ENCODE measurements at places on chromosomes 16 and 17. TPM values are rescaled to one million over a fixed set of nuclear protein-coding genes. Genes with fewer than 3 reads are reported as not detected.

- H3K4me3 ChIP-seq, result no peak overlapping the region
- peak overlapping the region; percentile 56 for H3K27ac ChIP-seq
- H3K27me3 ChIP-seq, result no peaks in the 10 kb centered on the region
- H3K36me3 ChIP-seq, result peaks cover 38% of the 10 kb centered on the region
These were observed 4.0 kb upstream of the KAT8 start for GRCh38 chr16:31113121-31114120.

GRCh38 chr17:13154930-13155329 is 137.1 kb upstream of the ELAC2 start:
- DNase-seq, result no peak
- H3K4me1 ChIP-seq, result no peaks in the 10 kb centered on the region
- no peaks in the 10 kb centered on the region for H3K27me3 ChIP-seq
- H3K36me3 ChIP-seq, result no peaks in the 10 kb centered on the region
- H3K27ac ChIP-seq, result no peak overlapping the region

DNA sequence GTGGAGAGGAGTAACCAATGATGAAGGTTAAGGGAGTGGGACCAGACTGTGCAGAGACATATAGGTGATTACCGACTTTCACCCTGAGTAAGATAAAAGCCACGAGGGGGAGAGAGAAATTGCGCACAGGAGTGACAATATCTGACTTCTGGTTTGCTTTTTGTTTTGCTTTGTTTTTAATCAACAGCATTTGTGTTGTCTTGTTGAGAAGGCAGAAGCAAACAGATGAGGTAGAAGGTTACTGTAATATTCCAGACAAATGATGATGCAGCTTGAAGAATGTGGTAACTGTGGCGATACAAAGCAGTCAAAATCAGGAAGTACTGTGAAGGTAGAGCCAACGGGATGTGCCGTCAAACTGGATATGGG is 7.5 kb downstream of the PELP1 start:
- H3K27me3 ChIP-seq, result no peaks in the 10 kb centered on the region
- H3K4me1 ChIP-seq, result no peaks in the 10 kb centered on the region
- no peak overlapping the region for H3K27ac ChIP-seq
- no peaks in the 10 kb centered on the region for H3K36me3 ChIP-seq

GRCh38 chr16:5619304-5619703 is 521.7 kb upstream of the EEF2KMT start:
- no peaks in the 10 kb centered on the region for H3K4me1 ChIP-seq
- H3K27me3 ChIP-seq, result peaks cover 27% of the 10 kb centered on the region
- H3K27ac ChIP-seq, result no peak overlapping the region
- DNase-seq, result no peak

STAC2 gene
- polyA plus RNA-seq, result under 0.01 TPM

DNA sequence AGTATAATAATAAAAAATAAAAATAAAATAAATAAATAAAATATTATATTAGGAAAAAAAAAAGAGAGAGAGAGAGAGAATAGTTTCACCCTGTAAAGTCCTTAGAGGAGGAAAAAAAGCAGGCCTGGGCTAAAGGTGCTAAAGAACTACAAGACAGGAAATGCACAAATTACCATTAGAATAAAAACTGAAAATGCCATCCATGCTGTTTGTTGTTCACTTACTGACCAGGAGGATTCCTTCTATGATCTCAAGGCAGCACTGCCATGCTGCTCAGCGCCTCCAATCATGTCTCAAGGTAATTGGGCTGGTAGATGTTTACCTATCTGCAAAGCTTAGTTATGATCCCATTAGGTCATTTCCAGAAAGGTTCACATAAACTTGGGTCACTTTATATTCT is 201.2 kb downstream of the GRIN2A start:
- H3K4me1 ChIP-seq, result no peaks in the 10 kb centered on the region
- H3K27ac ChIP-seq, result no peak overlapping the region
- no peaks in the 10 kb centered on the region for H3K27me3 ChIP-seq
- no peak for DNase-seq

- H3K36me3 ChIP-seq, result no peaks in the 10 kb centered on the region
- peak overlapping the region; percentile 79 for H3K4me3 ChIP-seq
- no peaks in the 10 kb centered on the region for H3K4me1 ChIP-seq
- DNase-seq, result peak; percentile 79
These were observed 956 bp upstream of the IST1 start for GRCh38 chr16:71894229-71894920.

NUDT16L1 gene
- 61.9 TPM for polyA plus RNA-seq

GRCh38 chr17:43671031-43671692 is 9.4 kb upstream of the MEOX1 start:
- no peaks in the 10 kb centered on the region for H3K36me3 ChIP-seq
- no peak overlapping the region for H3K27ac ChIP-seq
- H3K4me3 ChIP-seq, result no peak overlapping the region
- peaks cover 10% of the 10 kb centered on the region for H3K4me1 ChIP-seq
- H3K27me3 ChIP-seq, result no peaks in the 10 kb centered on the region
- DNase-seq, result no peak

- peaks cover 35% of the 10 kb centered on the region for H3K4me1 ChIP-seq
- H3K36me3 ChIP-seq, result no peaks in the 10 kb centered on the region
- peak overlapping the region; percentile 89 for H3K27ac ChIP-seq
These were observed 501 bp upstream of the AP2B1 start for GRCh38 chr17:35586569-35587073.

CMTM2 gene
- not detected for polyA plus RNA-seq

SCIMP gene
- polyA plus RNA-seq, result 11.1 TPM

DNA sequence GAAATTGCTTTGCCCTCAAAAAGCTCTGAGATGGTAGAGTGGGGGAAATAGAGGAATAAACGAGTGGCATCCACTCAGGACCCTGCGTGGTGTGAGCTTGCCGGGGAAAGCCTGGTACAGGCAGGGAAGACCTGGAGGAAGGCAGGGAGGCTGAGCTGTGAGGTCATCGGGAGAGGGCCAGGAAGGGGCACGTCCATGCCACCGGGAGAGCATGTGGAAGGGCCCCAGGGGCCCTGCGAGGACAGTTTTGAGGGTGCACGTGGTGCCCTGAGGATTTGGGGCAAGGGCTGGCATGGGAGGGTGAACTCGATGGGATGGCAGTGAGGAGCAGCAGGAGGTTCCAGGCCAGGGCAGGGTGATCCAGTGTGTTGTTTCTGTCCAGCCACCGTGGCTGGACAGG is 56.3 kb upstream of the CBFA2T3 start:
- DNase-seq, result no peak
- peaks cover 27% of the 10 kb centered on the region for H3K27me3 ChIP-seq
- no peak overlapping the region for H3K4me3 ChIP-seq
- H3K4me1 ChIP-seq, result no peaks in the 10 kb centered on the region
- H3K36me3 ChIP-seq, result no peaks in the 10 kb centered on the region

GPR179 gene
- polyA plus RNA-seq, result not detected

DNA sequence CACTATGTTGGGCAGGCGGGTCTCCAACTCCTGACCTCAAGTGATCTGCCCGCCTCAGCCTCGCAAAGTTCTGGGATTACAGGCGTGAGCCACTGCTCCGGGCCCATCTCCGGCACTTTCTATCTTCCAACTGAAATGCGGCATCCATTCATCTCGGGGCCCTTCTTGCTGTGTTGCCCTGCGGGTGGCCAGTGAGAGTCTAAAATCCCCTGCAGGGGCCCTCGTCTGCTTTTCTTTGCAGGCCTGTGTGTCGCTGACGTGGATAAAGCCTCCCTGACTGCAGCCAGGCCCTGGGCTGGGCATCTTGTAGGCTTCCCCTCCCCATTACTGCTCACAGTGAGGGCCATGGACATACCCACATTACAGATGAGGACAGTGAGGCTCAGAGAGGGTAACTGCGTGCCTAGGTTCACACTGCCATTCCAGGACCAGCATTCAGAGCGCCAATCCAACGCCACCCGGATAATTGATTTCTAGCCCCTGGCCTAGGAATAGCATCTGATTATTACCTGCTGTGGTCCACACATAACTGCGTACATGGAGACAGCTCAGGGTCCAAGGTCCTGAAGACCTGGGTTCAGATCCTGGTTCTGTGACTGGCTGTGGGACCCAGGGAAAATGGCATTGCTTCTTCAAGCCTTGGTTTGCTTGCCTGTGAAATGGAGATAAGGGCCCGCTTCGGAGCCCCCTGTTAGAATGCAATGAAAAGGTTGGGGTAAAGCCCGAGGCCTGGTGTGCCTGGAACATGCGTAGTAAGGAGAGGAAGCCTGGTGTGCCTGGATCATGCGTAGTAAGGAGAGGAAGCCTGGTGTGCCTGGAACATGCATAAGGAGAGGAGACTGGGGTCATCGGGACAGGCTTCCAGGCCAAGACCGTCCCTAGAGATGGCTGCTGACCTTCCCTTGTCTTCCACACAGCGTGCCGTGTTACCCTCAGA is 25.0 kb downstream of the CRISPLD2 start:
- no peak overlapping the region for H3K4me3 ChIP-seq
- H3K36me3 ChIP-seq, result peaks cover 90% of the 10 kb centered on the region
- H3K4me1 ChIP-seq, result peaks cover 35% of the 10 kb centered on the region
- no peak for DNase-seq

HOXB13 gene
- polyA plus RNA-seq, result 49.2 TPM

RNU2-1 gene
- not detected for polyA plus RNA-seq

DNA sequence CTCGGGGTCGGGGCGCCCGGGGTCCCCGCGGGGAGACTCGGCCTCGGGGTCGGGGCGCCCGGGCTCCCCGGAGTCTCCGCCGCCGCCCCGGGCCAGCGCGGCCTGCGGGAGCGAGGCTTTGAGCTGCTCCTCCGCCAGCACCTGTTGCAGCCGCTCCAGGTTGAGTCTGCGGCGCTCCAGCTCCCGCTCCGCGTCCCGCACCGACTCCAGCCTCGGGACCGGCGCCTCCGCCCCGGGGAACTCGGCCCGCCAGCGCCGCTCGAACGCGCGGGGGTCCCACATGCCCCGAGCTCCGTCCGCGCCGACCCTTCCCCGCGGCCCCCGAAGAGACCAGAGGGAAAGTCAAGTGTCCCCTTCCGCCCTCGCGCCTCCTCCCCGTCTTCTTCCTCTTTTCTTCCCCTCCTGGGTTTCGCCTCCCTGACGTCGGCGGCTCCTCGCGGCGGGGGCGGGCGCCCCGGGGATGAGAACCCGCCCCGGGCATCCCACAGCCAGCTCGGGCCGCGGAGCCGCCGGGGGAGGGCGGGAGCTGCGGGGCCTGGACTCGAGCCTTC is 40.8 kb upstream of the BHLHA9 start:
- peaks cover 24% of the 10 kb centered on the region for H3K4me1 ChIP-seq
- no peaks in the 10 kb centered on the region for H3K36me3 ChIP-seq
- H3K4me3 ChIP-seq, result peak overlapping the region; percentile 59
- peak; percentile 82 for DNase-seq
- H3K27me3 ChIP-seq, result peaks cover 22% of the 10 kb centered on the region

TPPP3 gene
- polyA plus RNA-seq, result 8.6 TPM

DNA sequence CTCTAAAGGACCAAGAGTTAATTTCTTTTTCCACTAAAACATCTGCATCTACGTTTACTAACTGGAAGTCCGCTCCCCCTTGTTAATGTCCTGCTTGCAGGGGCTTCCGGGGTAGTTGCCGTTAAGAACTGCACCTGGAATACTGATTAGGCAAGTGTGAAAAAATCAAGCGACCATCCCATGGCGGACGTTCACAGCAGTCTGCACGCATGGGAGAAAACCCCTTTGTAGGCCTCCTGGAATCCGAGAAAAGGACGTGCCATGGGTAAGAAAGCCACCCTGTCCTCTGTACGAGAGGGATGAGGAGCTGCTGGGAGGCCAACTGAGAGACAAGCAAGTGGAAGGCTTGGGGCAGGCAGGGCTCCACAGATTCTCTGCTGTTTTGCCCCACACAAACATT is 14.9 kb downstream of the SNN start:
- no peaks in the 10 kb centered on the region for H3K4me1 ChIP-seq
- H3K36me3 ChIP-seq, result peaks cover 59% of the 10 kb centered on the region
- peak overlapping the region; percentile 76 for H3K27ac ChIP-seq
- peak; percentile 48 for DNase-seq

- peak overlapping the region; percentile 59 for H3K27ac ChIP-seq
- H3K4me1 ChIP-seq, result peaks cover 4% of the 10 kb centered on the region
- H3K4me3 ChIP-seq, result no peak overlapping the region
- no peaks in the 10 kb centered on the region for H3K36me3 ChIP-seq
- no peak for DNase-seq
These were observed 7.1 kb downstream of the NTN1 start for GRCh38 chr17:9028202-9028987.

EZH1 gene
- 24.1 TPM for polyA plus RNA-seq

RHBDL1 gene
- polyA plus RNA-seq, result 0.46 TPM

- no peak overlapping the region for H3K4me3 ChIP-seq
- no peak overlapping the region for H3K27ac ChIP-seq
- no peaks in the 10 kb centered on the region for H3K36me3 ChIP-seq
- no peak for DNase-seq
These were observed 54.6 kb downstream of the PRKCA start for GRCh38 chr17:66357037-66357436.

DNA sequence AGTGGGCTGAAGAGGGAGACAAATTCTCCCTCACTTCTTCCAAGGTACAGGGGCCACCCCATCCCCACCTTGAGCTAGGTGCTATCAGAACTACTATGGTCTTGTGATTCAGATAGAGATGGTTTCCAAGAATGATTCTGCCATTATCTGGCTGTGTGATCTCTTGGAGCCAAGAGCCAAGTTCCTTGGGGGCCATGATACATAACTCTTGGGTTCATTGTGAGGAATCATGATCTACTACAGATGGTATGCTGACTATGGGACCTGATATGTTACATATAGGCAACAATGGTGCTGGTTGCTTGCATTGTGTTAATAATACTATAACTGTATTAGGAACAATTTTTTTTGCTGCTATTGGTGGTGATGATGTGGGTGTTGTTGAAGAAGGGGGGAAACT is 45.7 kb downstream of the DYNLRB2 start:
- DNase-seq, result no peak
- no peak overlapping the region for H3K4me3 ChIP-seq
- H3K27ac ChIP-seq, result no peak overlapping the region
- H3K27me3 ChIP-seq, result no peaks in the 10 kb centered on the region
- no peaks in the 10 kb centered on the region for H3K36me3 ChIP-seq

TANGO6 gene
- polyA plus RNA-seq, result 0.92 TPM

DNA sequence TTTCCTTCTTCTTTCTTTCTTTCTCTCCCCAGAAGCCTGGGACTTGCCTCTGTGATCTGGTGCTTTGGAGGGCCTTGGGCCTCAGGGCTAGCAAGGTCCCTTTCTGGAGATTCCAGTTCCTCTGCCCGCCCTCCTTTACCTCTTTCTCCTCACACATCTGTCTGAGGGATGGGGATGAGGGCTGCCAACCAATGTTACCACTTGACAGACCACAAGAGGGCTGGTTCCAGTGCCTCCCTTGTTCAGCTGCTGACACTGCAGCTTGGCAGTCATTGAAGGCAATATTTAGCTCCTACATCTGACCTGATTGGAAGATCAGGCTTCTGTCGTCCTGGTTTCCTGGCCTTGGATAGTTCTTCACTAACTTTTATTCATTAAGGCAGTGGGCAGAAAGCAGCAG is 3.6 kb upstream of the ZNF652 start:
- no peak for DNase-seq
- H3K27me3 ChIP-seq, result no peaks in the 10 kb centered on the region
- peak overlapping the region; percentile 18 for H3K27ac ChIP-seq
- H3K36me3 ChIP-seq, result no peaks in the 10 kb centered on the region
- peaks cover 7% of the 10 kb centered on the region for H3K4me1 ChIP-seq
- H3K4me3 ChIP-seq, result no peak overlapping the region

- H3K4me3 ChIP-seq, result no peak overlapping the region
- H3K36me3 ChIP-seq, result no peaks in the 10 kb centered on the region
- H3K4me1 ChIP-seq, result no peaks in the 10 kb centered on the region
- no peak overlapping the region for H3K27ac ChIP-seq
- H3K27me3 ChIP-seq, result no peaks in the 10 kb centered on the region
These were observed 3.0 kb downstream of the PDILT start for GRCh38 chr16:20401475-20402016.

- H3K4me1 ChIP-seq, result peaks cover 15% of the 10 kb centered on the region
- H3K4me3 ChIP-seq, result no peak overlapping the region
- no peak overlapping the region for H3K27ac ChIP-seq
- no peak for DNase-seq
These were observed 8.2 kb downstream of the UBE2I start for GRCh38 chr16:1317479-1318267.

MYH3 gene
- 0.23 TPM for polyA plus RNA-seq

CDH8 gene
- not detected for polyA plus RNA-seq

Measured in sigmoid colon (tissue), 7 donors.